ENCODE measurements at places on chromosomes 4 and X.

- no peak for DNase-seq
Measured at GRCh38 chr4:169934794-169935429, 91.3 kb downstream of the MFAP3L start.

- no peak for DNase-seq
Measured at GRCh38 chrX:137353404-137353803, 212.5 kb upstream of the ZIC3 start.

DNA sequence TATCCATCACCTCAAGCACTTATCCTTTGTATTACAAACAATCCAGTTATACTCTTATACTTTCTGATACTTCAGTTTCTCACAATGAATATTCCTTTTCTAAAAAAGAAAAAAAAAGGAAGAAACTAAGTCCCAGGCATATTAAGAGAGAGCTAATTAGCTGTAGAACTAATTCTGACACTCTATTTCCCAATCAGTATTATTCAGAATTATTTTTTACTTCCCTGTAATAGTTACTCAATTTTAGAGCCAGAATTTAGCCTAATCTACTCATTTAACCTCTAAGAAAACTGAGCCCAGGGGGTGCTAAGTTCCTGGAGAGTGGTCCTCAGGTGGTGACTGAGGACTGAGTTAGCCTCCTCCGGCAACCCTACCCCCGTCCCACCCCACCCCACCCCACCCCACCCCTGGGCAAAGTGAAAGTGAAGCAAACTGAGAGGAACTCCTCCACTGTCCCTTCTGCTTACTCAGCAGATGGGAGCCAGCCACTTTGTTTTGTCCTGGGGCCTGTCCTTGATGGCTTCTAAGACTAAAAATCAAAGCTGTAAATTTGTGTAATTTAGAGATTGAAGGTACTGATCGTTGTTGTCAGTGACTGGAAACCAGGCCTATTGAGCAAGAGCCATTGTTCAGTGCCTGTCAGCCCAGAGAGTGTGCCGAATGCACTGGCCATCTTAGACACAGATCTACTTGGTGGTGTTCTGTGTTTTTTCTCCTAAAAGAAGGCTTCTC, 162.1 kb downstream of the CBR4 start:
- no peak for DNase-seq

GRCh38 chrX:102739657-102740056, 19.1 kb downstream of the GPRASP3 start:
- no peak for DNase-seq

- no peak for DNase-seq
Measured at GRCh38 chrX:77450415-77450814, 3.2 kb downstream of the FGF16 start.

- peak; percentile 19 for DNase-seq
Measured at GRCh38 chr4:121696170-121696580, 605 bp downstream of the ANXA5 start.

DNA sequence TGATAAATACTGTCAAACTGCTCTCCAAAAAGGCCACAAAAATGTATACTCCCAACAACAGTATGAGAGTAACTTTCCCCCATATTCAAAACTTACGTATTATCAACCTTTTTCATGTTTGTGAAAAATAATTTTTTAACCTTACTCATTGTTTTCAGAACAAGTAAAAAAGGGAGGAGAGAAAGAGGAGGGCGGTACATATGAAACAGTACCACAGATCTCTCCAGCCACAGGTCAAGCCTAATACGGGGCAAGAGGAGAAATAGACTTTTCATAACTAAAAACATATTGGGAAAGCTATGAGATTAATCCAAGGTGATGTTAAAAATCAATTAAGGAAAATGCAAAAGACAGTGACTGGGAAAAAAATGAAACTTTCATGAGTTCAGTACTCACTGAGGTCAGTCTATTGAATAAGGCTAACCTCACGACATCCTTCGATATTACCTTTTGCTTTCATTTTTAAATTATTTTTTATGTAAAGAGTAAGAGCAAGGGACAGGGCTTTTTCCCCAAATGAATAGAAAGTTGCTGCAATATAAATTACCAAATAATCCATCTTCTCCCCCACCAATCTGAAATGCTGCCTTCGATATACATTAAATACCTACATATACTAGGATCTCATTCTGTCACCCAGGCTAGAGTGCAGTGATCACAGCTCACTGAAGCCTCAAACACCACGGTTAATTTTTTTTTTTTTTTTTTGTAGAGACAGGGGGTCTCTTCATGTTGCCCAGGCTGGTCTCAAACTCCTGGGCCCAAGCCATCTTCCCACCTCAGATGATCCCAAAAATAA, 25.3 kb downstream of the FBXW7 start:
- DNase-seq: no peak

GRCh38 chrX:105695451-105695850, 126.9 kb upstream of the NRK start:
- no peak for DNase-seq

DNA sequence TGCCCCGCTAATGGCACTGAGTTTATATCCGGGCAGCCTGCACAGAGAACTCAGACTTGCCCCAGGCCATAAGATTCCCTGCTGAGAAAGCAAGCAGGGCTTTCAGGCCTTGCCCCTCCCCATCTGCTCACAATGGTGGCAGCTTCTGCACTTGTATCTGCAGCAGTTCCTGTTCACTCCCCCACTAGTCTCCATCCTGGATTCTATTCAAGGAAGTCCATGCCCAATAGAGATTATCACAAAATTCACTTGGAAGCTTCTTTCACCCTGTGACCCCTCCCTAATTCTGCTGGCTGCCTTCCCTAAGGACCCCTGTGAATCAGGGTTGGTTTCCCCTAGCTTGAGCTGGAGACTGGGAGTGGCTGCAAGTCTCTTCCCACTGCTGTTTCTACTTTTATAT, 34.5 kb upstream of the UCP1 start:
- no peak for DNase-seq

DNA sequence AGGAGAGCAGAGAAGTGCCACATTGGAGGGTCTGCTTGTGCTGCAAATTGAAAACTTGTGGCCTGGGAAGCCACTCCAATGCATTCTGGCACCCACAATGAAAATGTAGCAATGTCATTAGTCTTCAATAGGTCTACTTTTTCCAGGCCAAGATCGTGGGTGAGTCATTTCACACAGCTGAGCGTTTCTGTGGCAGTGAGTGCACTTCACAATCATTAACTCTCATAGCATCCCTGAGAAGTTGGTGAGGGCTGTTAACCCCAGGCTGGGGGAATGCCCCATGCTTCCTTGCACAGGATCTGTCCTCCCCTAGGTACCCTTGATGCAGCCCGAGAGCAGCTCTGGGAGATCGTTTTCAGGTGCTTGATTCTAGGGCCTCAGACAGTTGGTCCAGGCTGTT, 196.8 kb upstream of the ATP6AP2 start:
- DNase-seq: no peak

- no peak for DNase-seq
Measured at GRCh38 chr4:156738766-156739165, 232.8 kb downstream of the PDGFC start.

DNA sequence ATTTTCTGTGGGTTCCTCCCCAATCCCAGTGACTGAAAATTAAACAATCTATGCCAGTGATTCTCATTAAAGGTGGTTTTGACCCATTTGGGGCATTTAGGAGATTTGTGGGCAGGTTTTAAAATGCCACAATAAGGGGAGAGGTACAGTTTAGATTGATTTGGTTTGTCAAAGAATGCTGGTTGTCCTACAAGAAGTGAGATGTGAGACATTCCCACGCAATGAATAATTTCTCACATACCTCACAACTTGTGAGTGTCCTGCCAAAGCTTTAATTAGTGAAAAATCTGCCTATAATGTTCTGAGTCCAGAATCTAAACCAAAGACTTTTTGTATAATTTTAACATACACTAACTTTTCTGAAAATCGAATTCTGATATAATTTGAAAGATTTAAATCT, 199.4 kb downstream of the MAPK10 start:
- DNase-seq: no peak

Measured in activated T-helper 1 cell treated with anti-CD3 and anti-CD28 coated beads, Interleukin-2, amount 50 U/mL, for 16 hours (primary cell).